Activated naive CD4-positive, alpha-beta T cell treated with anti-CD3 and anti-CD28 coated beads, Interleukin-2, amount 50 U/mL, for 72 hours (primary cell): ENCODE measurements at places on chromosomes 2 and 18.

- DNase-seq = no peak
Observed at GRCh38 chr2:169815849-169816248, 8.9 kb downstream of the METTL5 start.

DNA sequence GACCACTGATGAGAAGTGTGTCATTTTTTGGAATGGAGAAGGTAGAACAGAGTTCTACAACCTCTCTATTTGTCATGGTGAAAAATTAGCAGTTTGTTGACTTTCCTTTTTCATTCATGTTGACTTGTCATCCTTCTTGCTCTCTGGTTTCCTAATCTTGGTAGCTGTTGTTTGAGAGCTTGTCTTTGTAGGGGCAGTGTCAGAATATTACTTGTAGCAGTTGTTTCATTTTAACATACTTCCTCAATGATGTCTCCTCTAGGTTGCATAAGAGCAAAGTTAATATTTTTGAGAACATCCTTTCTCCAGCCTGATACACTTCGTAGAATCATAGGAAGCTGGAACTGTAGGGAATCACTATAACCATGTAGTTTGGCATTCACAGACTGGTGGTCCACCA is 368.2 kb upstream of the FANCL start:
- DNase-seq = no peak

DNA sequence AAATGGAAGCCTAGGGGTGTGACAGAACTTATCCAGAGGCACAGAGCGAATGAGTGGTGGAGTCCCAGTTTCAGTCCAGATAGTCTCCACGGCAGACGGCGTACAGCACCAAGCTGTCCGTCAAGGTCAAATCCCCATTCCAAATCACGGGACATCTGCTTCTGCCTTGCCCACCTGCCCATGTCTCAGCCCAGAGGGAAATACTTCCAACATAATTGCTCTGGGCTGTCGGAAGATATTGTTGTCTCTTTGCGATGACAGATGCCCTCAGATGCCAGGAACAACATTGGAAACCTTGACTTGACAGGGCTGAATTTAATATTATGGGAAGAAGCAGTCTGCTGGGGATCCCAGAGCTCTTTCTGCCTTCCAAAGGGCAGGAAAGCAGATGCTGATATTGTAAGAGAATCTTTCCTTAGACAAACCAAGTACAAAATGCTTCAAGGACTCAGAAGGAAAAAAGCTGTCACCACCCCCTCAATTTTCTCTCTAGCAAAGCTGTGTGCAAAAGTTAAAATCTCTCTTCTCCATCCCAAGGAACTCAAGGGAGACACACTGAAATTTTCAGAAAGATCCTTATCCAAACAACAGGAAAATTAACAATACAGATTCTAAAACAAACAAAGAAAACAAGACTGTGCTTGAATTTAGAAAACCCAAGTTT is 364.0 kb downstream of the LRATD1 start:
- no peak for DNase-seq

DNA sequence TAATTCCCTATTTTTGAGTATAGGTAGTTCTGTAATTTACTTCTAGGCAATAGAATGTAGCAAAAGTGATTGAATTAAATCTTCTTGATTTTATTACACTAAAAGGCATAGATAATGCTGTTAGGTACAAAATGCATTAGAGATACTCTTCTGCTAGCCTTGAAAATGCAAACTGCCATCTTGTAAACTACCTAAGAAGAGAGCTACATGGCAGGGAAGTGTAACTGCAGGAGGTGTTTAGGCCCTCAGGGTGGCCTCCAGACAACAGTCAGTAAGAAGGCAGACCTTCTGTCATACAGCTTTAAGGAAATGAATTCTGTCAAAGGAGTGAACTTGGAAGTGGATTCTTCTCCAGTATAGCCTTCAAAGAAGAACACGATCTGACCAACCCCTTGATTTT is 1396.8 kb upstream of the SLC39A10 start:
- no peak for DNase-seq

- no peak for DNase-seq
Observed at GRCh38 chr2:106885971-106886915, at the start of gene ST6GAL2. Gene ST6GAL2 (minus strand): TSS chr2:106886167. CDS start chr2:106843977, 42,190 bp downstream.

DNA sequence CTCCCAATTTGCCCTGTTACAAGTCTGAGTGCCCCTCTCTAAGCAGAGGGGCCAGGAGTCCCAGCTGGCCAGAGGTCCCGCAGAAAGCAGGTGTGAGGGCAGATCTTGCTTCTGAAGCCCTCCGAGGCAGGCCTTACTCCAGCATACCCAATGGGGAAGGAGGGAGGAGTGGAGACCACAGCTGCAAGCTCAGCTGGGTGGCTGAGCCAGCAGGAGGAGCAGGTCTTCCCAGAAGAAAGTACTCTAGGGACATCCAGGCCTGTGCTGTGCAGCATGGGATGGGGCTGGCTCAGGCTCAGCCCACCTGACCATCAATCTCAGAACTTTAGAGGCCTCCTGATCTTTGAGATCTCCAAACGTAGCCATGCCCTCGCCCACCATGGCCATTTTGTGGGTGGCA is 31.3 kb downstream of the PLB1 start:
- DNase-seq = no peak
